Glutamatergic neuron (in vitro differentiated cells): ENCODE measurements at places on chromosomes 11 and 22. TPM values are rescaled to one million over a fixed set of nuclear protein-coding genes. Genes with fewer than 3 reads are reported as not detected.

The CRYBB3 gene
- not detected for total RNA-seq

The ARHGAP20 gene
- not detected for total RNA-seq

The BEST1 gene
- total RNA-seq: 4.6 TPM

The XKR3 gene
- total RNA-seq: not detected

The CATSPERZ gene
- not detected for total RNA-seq

The TSGA10IP gene
- total RNA-seq: not detected

The ASCC2 gene
- total RNA-seq: 67.8 TPM

The BIRC2 gene
- 44.8 TPM for total RNA-seq

The GGT5 gene
- 10.7 TPM for total RNA-seq

The SGSM1 gene
- 1.2 TPM for total RNA-seq

The IL18 gene
- total RNA-seq: not detected
